Suppressor macrophage treated with lipopolysaccharide for 1 hour (primary cell): ENCODE measurements at places on chromosomes 16 and 17.

DNA sequence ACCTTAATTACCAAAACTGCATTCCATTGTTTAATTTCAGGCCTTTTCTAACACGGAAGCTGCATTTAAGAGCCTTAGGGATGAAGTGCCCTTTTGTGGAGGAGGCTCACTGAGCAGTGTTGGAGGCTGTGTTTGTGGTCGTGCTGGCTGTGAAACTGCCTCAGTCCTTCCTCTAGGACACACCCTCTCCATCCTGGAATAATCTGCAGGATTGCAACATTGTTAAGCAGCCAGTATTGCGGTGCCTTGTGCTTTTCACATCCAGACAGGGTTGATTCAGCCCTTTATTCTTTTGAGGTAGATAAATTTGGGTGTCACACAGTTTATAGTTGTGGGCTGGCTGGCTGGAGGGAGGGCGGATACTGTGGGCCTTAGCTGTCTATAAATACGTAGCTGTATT is 141.6 kb downstream of the CDRT15L2 start:
- DNase-seq: no peak

- no peak for DNase-seq
Measured at GRCh38 chr17:66971264-66971663, 6.8 kb downstream of the CACNG4 start.

DNA sequence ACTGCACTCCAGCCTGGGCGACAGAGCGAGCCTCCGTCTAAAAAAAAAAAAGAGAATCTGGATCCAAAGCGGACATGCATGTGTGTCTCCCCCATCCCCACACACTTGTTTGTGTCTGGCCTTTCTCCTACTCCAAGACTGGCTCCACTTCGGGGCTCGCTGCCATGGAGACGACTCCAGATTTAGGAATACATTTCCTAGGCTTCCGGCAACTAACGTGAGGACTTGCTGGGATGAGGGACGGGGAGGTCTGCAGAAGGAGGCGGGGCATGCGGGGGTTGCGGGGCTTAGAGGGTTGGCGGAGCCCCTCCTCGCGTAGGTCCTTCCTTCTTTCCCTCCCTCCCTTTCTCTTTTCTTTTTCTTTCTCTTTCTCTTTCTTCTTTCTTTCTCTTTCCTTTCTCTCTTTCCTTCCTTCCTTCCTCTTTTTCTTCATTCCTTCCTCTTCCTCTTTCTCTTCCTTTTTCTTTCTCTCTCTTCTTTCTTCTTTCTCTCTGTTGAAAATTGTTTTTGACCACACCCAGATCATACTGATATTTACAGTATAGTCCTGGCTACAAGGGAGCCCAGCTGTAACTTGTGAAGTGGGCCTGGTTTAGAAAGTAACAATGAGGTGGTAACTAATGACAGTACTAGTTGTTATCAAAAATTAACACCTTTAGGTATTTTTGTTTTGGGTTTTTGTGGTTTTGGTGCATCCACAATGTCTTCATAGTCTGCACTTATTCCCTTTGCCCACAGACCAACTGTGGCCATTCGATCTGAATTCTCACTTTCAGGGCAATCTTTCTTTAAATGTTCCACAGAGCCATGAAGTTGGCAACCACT is 25.2 kb downstream of the MIS12 start:
- no peak for DNase-seq

DNA sequence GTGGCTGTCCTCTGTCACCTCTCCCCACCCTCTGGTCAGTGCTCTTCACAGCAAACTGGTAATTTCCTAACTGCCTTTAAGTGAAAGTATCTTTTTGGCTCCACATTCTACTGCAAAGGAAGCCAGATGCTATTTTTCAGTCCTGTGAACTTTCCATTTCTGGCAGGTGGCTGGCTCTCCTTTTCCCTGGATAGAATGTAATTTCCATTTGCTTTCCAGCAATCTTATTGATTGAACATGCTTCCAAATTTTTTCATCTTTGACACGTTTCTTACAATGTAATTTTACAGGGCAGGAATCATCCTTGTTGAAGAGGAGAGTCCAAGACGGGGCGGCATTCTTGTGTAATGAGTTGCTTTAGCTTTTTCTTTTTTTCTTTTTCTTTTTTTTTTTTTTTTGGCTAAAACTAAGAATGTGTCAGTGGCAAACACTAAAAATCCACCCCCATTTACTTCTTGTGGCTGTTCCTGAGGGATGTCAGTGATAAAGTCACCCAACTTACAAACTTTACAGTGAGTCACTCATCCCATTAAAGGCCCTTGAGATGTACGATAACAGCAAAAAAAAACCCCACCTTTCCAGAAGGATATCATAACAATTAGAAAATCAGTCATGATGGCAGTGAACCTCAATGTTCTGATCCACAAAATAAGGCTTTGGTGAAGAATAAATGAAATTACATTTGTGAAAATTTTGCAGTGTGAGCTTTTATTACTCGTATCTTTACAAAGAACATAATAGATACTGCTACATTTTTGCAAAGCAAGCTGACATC is 29.4 kb upstream of the PRKCA start:
- no peak for DNase-seq

GRCh38 chr17:58195518-58196123 is 3.1 kb downstream of the EPX start:
- no peak for DNase-seq

- no peak for DNase-seq
Measured at GRCh38 chr17:67194134-67194533, 50.9 kb downstream of the HELZ start.

GRCh38 chr17:17156107-17156506 is 50.0 kb downstream of the PLD6 start:
- DNase-seq: no peak

- no peak for DNase-seq
Measured at GRCh38 chr16:1454561-1454960, 10.2 kb upstream of the CCDC154 start.

GRCh38 chr17:36468903-36469635 is 17.4 kb upstream of the ZNHIT3 start:
- no peak for DNase-seq

DNA sequence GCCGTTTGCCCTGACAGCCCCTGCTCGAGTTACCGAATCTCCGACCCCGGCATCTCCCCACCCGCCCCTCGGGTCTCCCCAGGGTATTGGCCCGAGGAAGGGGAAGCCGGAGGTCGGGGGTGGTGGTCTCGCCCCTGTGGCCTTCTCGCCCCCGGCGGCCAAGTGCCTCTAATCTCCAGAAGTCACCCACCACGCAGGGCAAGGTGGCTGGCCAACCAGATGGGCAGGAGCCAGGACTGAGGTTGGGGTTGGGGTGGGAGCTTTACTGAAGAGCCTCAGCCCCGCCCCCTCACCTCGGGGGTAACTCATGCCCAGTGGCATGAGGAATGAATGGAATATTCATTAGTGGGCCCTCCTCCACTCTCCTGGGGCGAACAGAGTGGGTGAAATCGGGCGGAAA is 637 bp downstream of the DHRS11 start:
- DNase-seq: peak; percentile 25

DNA sequence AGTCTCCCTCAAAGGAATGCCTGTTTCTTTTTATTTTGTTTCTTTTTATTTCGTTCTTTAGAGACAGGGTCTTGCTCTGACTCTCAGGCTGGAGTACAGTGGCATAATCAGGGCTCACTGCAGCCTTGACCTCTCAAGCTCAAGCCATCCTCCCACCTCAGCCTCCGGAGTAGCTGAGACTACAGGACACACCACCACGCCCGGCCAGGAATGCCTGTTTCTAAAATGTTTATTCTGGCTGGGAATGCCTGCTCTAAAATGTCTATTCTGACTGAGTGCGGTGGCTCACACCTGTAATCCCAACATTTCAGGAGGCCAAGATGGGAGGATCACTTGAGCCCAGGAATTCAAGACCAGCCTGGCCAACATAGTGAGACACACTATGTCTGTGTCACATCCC is 2.5 kb upstream of the MMP28 start:
- DNase-seq: no peak

GRCh38 chr16:56343661-56344517 is 81.5 kb downstream of the AMFR start:
- DNase-seq: no peak

DNA sequence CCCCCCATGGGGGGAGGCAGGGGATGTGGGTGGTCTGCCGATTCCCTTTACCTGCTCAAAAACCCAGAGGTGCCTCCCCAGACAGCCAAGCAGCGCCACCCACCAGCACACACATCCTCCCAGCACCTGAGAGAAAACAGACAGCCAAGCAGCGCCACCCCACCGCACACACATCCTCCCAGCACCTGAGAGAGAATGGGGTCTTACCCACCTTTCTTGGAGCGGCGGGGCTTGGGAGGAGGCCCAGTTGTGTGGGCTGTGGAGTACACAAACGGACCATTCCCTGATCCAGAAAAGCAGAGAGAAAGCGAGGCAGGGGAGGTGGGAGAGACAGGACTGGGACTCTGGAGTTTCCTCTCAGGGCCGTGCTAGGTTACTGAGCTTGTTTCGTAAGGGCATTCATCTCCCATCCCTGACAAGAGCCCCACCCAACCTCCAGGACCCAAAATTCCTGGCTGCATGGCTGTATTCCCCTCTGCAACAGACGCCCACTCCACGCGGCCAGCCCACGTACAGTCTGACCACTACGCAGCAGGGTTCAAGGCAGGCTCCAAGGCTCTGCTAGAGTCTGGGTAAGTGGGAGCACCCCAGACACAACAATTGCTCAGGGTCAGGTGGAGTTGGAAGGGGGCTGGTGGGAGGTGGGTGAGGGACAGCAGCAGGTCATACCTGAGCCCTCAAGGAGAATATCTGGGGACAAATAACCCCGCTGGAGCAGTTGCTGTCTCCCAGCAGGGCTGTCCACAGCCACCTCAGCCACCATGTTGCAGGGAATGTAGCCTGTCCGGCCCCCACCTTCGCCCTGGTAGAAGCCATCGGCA is 22.3 kb downstream of the TSPOAP1 start:
- DNase-seq: no peak

GRCh38 chr16:85129876-85130704 is 17.8 kb upstream of the CIBAR2 start:
- no peak for DNase-seq

DNA sequence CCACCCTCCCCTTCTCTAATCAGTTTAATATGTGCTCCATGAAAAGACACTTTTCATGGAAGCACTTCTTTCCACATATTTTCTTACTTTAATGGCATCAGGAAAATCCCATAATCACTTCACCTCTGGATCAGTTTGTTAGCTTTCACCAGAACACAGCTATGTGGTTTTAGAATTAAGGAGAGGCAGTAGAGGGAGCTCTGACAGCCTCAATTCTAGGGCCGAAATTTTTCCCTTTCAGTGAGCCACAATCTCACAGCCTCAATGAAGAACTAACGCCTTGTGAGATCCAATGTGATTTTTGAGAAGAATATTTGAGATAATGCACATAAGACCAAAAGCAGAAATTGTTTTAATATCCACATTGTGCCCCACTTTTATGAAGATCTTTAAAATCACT is 1494.0 kb upstream of the CDH8 start:
- no peak for DNase-seq

DNA sequence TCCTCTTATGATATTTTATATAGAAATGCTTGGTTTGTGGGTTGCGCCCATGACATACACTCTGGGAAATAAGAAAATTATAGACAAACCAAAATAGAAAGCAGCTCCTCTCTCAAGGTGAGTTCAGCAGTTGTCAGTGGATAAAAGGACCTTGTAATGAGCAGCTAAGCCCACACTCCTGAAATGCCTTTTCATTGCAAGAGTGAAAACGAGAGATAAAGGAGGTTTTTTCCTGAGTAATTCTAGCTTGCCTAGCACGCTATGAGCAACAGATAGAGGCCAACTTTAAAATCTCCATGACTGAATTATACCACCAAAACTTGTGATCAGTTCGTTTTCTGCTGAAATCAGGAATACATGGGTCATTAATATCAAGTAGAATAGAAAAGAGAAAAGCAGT is 261.8 kb upstream of the CACNG5 start:
- no peak for DNase-seq

DNA sequence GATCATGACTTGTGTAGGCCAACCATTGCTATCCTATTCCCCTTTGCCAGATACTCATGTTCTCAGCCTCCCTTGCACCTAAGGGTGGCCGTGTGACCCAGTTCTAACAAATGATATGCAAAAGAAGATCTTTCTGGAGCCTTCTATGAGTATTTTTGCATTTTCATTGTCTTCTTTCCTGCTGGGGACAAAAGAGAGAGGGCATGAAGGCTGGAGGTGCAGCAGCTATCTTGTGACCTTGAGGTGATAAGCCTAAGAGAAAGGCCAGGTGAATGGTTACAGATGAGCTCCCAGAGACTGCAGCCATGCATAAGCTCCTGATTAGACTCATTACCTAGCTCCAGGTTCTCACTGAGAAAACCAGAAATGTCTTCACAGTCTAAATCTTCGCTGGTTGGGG is 38.8 kb upstream of the PRKCB start:
- DNase-seq: no peak

- peak; percentile 50 for DNase-seq
Measured at GRCh38 chr17:16962804-16963203, 9.1 kb downstream of the TNFRSF13B start.

DNA sequence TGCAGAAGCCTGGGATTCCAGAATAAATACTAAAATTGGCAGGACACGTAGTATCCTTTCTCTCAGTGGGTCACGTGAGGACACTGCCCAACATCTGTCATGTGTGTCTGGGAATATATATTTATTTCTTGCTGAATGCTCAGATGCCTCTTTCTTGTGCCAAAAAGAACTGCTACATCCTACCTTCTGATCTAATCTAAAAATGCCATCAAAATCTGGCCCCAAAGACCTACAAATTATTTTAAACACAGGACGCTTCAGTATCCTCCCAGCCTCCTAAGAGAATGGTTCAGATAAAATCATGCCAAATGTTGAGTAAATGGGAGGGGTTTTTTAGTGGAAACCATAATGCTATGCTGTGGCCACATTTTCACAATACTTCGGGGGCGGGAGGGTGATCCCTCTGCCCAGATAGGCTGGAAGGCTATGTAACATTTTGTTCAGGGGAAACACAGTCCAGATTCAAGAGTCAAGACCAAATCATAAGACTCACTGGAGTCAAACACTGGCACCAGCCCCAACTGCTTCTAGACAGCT is 22.9 kb upstream of the CORO6 start:
- DNase-seq: peak; percentile 90

GRCh38 chr17:56141046-56141839 is 12.0 kb upstream of the ANKFN1 start:
- DNase-seq: no peak

GRCh38 chr17:82117139-82118090 is 19.4 kb upstream of the FASN start:
- DNase-seq: no peak

- DNase-seq: peak; percentile 53
Measured at GRCh38 chr17:78357177-78357586, 2.7 kb downstream of the SOCS3 start.

DNA sequence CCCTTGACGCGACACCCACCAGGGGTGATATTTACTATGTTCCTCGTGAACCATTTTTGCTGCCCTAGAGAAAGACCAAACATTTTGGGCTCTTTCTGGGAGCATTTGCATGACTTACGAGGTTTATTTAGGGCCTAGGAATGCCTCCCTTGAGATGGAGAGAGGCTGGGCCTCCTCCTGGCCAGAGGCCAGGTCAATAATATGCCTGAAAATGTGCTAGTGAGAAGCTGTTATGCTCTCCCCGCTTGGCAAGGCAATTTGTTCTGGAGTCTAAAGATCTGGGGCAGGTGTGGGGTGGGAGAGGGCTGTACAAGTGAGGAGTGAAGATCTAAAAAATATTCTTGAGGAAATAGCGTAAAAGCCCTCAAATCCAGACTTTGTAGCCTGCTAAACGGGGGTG is 587.3 kb upstream of the CDH5 start:
- DNase-seq: no peak
